AG09319 (cell line): ENCODE measurements at places on chromosomes 16 and 17.

- no peak for DNase-seq
These were observed 221.7 kb upstream of the CDH11 start for GRCh38 chr16:65343556-65343955.

DNA sequence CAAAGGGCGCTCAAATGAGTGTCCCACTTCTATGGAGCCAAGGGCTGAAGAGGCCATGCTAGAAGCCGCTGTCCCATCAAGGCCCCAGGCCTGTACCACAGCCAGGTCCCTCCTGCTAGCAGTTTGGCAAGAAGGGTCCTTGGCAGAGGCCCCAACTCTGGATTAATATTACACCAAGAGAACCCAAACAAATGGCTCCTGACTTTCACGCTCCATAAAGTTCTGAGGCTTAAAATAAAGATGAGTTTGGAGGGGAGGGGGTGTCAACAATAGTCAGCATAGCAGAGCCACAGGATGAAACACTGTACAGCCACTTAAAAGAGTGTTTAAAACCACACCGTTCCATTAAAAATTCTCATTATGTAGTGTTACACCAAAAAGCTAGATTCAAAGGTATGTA is 30.5 kb downstream of the CUEDC1 start:
- no peak for DNase-seq

- DNase-seq: no peak
These were observed 17.8 kb downstream of the SAP30BP start for GRCh38 chr17:75684924-75685323.

DNA sequence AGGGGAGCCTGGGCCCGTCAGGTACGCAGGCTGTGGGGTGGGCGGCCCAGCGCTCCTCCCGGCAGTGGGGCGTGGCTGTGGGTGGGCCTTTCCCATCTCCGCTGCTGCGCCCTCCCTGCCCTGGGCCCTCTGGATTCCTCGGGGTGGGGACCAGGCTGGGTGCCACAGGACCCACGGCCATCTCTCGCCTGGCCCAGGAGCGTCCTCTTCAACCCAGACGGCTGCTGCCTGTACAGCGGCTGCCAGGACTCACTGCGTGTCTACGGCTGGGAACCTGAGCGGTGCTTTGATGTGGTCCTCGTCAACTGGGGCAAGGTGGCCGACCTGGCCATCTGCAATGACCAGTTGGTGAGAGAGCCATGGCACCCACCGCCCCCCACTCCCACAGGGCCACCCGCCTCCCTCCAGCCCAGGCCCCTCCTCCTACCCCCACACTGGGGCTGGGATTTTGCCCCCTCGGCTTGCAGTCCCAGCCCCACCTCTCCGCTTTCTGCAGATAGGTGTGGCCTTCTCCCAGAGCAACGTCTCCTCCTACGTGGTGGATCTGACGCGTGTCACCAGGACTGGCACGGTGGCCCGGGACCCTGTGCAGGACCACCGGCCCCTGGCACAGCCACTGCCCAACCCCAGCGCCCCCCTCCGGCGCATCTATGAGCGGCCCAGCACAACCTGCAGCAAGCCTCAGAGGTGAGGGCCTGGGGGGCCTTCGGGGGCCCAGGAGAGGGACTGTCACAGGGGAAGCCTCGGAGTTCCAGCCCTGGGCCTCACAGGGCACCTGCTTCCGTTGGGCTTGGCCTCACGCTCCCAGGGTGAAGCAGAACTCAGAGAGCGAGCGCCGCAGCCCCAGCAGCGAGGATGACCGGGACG is 17.2 kb downstream of the KATNB1 start:
- DNase-seq: no peak

DNA sequence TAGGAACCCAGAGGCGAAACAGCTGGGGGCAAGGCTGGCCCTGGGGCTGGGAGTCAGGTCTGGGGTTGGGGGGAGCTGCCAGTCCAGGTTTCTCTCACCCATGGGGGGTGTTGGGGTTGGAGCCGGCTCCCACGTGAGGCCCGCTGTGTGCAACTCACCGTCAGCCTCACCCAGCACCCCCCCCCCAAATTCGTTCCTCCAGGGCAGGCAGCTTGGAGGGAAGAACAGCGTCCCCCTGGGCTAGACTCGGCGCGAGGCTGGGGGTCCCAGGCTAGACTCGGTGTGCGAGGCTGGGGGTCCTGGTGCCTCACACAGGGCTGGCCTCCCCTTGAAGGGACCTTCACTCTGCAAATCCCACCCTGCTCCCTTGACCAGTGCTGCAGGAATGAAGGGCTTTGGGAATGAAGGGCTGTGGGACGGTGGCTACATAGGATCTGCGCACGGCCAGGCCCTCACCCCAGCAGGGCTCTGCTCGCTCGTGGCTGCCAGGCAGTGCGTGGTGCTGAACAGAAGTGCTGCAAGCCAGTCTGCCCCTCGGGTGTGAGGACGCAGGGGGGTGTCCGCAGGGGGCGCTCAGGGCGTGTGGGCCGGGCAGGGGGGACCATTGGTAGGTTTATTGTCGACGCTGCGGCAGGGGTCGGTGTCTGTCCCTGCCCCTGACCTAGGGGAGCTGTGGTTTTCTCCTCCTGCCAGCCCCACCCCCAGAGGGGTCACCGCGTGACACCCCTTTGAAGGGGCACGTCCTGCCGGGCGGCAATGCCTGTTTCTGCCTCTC is 74.7 kb downstream of the KLHDC4 start:
- no peak for DNase-seq

GRCh38 chr16:12433691-12434390 is 369.8 kb downstream of the CPPED1 start:
- DNase-seq: no peak

- no peak for DNase-seq
These were observed 23.6 kb downstream of the INTS2 start for GRCh38 chr17:61904094-61904710.

GRCh38 chr16:87435372-87436224 is 43.5 kb downstream of the MAP1LC3B start:
- no peak for DNase-seq

DNA sequence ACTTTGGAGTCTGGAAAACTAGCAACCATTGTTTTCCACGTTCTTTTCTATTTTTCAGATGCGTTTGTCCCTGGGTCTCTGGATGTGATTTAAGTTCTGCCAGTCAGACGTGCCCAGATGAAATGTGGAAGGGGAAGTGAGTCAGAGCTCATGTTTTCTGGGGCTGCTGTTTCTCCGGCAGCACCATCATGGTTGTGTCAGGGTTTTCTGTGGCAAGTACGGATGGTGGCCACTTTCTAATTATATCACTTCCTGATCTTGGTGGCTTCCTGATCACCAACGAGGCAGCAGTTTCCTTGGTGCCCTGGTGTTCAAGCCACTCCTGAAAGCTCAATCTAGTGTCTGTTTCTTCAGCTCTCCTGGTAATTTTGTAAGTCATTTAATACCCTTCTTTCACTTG is 31.4 kb upstream of the PMFBP1 start:
- DNase-seq: no peak

- no peak for DNase-seq
These were observed 107.0 kb upstream of the CACNG3 start for GRCh38 chr16:24149102-24149501.

DNA sequence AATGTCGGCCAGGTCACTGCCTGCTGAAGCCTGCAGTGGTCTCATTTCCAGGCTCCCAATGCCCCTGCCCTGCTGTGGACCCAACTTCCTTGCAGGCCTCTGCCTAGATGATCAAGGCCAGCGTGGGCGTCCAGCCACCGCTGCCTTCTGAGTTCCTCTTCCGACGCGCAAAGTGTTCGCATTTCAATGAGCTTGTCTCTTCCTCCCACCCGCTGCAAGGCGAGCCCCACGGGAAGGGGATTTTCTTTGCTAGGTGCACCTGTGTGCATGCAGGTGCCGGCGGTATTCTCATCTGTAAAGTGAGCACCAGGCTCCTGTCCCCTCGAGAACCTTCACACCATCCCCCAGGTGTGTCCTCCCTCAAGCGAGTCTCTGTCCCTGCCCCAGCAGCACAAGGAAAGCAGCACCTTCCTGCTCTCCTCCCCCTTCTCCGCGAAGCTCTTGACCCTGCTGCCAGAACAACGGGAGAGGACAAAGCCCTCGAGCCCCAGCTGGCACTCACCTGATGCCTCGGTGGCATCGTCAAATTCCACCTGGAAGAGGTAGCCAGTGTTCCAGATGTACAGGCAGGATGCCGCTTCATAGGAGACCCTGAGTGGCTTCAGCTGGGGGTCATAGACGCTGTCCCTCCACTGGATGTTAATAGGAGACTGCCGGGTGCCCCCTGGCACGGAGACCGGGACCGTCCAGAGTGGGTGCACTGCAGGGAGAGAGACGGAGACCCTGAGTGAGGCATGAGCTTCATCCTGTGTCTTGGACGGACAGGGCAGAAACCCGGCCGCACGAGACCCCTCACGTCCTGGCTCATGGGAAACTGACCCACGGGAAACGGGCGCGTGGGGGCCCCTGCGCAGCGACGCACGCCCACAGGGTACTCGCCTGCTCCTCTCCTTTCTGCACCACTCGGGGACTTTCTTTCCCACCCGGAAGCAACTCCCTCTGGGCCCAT is 9.8 kb downstream of the CA5A start:
- no peak for DNase-seq

DNA sequence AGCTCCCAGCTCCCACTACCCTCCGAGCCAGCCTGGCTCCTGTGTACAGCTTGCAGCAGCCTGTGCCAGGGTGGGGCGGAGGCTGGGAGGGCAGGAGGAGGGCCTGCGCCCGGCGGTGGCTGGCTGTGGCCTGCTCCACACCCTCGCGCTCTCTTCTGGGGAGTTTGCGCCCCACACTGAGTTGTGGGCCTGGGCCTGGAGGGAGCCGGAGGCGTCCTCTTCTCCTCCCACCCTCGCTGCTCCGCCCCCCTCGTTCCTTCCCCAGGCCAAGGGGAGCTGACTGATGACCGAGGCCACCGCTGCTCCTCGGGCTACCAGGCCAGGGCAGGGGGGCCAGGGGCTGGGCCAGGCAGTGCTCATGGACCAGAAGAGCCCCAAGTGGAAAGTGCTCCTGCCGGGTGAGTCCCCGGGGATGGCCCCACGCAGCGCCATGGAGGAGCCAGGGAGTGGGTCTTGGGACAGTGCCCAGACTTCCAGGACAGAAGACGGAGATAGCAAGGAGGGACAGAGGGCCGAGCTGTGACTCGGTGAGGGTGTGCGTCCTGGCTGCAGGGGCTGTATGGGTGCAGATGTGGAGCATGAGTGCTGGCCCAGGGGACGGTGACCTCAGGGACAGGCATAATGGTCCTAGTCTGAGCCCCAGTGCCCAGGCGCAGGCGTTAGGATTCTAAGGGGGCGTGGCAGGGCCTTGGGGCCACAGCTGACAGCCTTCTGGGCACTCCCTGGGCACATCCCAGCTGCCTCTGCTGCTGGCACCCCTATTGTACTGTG is 242.1 kb upstream of the GSE1 start:
- no peak for DNase-seq

GRCh38 chr17:82153295-82153691 is 55.3 kb upstream of the FASN start:
- DNase-seq: no peak

- DNase-seq: no peak
These were observed 7.2 kb upstream of the SLC43A2 start for GRCh38 chr17:1635675-1636465.

DNA sequence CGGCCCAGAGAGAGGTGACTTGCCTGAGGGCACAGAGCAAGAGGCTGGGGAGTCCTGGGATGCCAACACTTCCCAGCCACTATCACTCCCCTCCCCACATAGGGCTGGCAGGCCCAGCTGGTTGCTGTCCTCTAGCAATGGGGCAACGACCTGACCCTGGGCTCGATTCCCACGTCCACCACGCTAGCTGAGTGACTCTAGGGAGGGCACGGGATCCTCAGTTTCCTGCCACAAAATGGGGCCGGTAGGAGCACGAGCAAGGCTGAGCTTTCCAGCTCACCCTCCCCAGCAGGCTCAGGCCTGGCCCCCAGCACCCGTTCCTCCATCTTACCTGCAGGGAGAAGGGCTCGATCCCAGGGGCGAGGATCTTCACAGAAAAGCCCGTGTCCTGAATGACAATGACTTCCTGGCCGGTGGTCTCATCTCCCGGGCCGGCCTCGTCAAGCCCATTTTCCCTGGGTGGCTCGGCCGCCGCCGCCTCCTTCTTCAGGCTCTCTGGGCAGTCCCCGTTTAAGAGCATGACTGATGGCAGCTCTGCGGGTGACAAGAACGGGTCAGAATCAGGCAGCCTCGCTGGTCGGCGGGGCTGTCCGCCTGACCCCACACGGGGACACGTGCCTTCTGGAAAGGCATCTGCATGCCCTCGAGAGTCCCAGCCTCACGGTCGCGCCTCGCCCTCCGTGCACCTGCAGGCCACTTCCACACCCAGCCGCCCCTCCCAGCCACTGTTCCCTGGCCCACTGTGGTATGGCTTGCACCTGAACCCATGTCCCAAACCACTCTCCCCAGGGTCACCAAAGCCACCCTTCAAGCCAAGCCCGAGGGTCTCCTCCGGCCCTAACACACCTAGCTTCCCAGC is 7.3 kb downstream of the CLUH start:
- no peak for DNase-seq

DNA sequence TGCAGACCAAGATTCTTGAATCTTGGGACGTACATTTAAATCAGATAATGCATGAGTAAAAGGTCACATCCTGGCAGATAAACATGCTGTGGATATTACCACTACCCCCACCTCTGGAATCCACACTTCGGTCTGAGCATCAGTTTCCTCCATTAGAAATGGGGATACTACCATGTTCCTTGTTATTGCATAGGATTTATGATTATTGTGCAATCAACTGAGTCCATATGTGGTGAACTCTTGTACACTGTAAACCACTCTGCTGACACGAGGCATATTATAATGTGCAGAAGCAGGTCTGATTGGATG is 108.7 kb downstream of the VAT1L start:
- no peak for DNase-seq

DNA sequence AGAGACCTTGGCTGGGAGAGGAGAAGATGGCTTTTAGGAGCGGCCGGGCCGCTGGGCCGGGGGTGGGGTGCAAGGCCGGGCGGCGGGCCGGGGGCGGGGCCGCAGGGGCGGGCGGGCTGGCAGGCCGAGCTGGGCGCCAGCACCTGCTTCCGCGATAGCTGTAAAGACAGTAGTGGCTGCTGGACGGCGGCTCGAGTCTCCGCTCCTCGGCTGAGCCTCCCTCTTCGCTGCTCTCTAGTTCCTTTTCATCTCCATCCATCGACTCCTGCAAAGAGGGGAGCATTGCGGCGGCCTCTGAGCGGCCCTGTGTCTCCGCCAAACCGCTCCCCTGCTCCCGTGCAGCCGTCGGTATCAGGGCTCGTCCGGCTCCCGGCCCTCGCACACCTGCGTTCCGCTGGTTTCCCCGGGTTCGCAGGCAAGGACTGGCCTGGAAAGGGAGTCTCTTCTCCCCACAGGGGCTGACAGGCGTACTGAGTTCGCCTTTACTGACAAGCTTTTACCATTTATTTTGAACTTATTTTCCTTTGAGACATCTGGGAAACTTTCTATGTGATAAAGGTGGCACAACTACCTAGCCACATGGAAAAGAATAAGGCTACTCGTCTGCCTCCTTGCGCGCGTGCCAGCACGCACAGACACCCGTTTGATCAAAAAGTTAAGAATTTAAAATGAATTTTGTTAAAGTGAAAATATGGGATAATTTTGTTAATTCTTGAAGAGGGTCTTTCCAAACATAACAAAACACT is at the start of gene C17orf75:
Gene C17orf75 (minus strand): TSS at position 317 of the 746 bp plus-strand sequence. CDS start 34 bp downstream, at position 283.
- DNase-seq: no peak

- no peak for DNase-seq
These were observed 11.1 kb downstream of the TAOK1 start for GRCh38 chr17:29401258-29401657.
